Fibroblast of skin of abdomen (primary cell): ENCODE measurements at places on chromosomes 16 and 17.
A peak's percentile ranks its signal among the peaks of the same experiment; 100 is the strongest.

DNA sequence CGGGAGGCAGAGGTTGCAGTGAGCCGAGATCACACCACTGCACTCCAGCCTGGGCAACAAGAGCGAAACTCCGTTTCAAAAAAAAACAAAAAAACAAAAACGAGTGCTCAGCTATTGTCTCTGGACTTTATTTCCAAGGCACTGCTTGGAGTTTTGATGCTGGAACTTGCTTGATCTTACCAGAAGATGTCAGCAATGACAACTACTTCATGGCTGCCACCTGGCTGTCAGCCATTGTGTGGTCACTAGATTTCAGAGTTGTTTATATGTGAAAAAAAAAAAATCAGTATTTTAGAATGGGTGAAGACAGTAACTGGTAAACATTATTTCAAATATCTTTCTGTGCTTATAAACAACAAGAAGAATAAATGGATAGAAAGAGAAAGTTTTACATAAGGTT, 26.3 kb upstream of the OR4D1 start:
- no peak for DNase-seq

DNA sequence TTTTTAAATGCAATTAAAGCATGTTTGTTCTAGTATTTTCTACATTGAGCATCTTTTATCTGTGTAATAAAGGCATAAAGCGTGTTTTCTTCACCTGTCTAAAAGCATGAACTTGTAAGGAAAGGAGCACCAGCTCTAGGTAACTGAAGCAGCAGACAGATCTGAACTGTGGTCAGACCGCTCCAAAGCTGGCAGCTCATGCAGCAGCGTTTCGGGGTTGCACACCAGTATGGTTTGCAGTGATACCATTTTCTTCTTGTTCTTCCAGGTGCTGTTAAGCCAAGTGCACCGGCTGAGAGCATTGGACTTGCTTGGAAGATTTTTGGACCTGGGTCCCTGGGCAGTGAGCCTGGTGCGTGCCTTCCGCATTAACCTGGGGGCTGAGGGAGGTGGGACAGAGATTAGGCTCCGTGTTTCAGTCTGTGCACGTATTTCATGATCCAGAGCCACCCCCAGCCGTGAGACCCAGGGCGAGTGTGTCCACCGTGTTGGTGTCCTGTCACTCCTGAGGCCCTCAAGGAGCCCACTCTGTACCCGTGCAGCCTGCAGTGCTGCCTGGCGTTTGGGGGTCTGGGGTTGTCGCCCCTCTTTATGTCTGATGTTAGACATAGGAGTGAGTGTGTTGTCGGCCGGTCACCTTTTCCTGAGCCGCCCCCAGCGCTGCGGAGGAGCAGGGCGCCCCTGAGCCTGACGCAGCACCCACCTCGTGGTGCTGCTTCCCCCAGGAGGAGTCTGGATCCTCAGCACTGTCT, 136.3 kb upstream of the CHMP6 start:
- no peak for DNase-seq

GRCh38 chr16:66468321-66468965, 41.3 kb downstream of the BEAN1 start:
- no peak for DNase-seq

GRCh38 chr17:19546289-19547065, 12.8 kb downstream of the SLC47A1 start:
- no peak for DNase-seq

GRCh38 chr16:83633286-83633685, 174.5 kb upstream of the HSBP1 start:
- DNase-seq, result no peak

GRCh38 chr16:81693041-81693743, 85.9 kb upstream of the PLCG2 start:
- DNase-seq, result no peak

DNA sequence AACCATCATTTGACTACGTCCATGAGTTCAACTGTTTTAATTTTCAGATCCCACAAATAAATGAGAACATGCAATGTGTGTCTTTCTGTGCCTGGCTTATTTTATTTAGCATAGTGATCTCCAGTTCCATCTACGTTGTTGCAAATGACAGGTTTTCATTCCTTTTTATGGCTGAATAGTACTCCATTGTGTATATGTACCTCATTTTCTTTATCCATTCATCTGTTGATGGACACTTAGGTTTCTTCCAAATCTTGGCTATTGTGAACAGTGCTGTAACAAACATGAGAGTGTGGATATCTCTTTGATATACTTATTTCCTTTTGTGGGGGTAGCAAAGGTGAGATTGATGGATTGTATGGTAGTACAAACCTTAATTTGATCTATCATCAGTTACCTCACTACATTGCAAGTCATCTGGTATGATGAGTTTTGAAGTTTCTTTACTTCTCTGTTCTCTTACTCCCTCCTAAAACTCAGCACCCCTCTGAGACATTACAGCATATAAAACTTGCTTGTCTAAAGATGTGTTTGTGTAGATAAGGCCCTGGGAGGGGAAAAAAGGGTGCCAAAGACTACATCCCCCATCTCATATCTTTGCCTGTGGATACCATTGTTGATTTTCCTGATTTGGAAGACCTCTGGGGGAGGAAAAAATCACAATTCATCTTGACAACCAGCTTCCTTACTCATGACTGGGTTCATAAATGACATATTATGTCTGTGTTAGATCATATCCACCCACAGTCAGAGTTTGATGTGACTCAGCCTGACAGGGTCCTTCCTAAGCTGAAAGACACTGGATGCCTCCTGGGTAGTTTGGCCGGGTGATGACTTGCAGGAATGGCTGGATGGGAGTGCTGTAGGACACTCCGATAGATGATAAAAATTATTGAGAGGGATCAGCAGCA, 47.6 kb downstream of the ABCA9 start:
- DNase-seq, result peak; percentile 67

- peak; percentile 80 for DNase-seq
These were observed 152.6 kb downstream of the CYB561 start for GRCh38 chr17:63293323-63294075.

- DNase-seq, result no peak
These were observed 20.4 kb downstream of the MEAK7 start for GRCh38 chr16:84483882-84484565.

DNA sequence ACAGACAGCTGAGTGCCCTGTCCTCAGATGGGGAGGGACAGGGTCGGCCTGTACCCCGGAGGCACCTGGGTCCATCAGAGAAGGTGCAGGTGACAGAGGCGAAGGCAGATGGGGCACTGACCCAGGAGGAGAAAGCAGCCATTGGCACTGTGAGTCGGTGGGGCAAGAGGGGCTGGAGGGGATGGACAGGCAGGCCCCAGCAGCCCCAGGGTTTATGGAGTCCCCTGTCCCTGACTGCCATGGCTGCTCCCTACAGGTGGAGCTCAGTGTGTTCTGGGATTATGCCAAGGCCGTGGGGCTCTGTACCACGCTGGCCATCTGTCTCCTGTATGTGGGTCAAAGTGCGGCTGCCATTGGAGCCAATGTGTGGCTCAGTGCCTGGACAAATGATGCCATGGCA, 32.1 kb downstream of the ANKRD40 start:
- DNase-seq, result no peak

DNA sequence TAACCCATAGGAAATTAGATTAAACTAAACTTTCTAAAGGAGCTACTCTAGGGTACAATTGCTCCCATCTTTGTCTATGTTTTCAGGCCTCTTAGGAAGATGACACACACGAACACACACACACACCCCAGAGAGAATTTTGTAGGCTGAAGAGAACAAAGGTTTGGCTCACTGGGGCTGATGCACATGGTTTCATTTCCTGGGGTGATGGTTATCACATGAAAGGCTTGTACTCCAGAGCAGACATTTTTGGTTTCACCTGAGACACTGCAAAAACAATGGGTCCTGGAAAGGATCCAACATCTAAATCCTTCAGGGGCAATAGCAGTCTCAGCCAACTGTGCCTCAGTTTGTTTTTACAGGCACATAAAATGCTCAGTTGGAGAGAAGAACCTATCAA, 62.8 kb downstream of the GRB7 start:
- DNase-seq, result no peak

- DNase-seq, result no peak
These were observed 13.8 kb upstream of the WFIKKN1 start for GRCh38 chr16:616733-617586.

- DNase-seq, result no peak
These were observed 159.0 kb upstream of the MPHOSPH6 start for GRCh38 chr16:82328881-82329469.

GRCh38 chr17:77462553-77463497, 322.1 kb downstream of the SEC14L1 start:
- DNase-seq, result no peak

- no peak for DNase-seq
These were observed 7.3 kb upstream of the METRNL start for GRCh38 chr17:83071966-83072562.

- DNase-seq, result peak; percentile 65
These were observed 8.1 kb upstream of the CPNE2 start for GRCh38 chr16:57084257-57084770.

DNA sequence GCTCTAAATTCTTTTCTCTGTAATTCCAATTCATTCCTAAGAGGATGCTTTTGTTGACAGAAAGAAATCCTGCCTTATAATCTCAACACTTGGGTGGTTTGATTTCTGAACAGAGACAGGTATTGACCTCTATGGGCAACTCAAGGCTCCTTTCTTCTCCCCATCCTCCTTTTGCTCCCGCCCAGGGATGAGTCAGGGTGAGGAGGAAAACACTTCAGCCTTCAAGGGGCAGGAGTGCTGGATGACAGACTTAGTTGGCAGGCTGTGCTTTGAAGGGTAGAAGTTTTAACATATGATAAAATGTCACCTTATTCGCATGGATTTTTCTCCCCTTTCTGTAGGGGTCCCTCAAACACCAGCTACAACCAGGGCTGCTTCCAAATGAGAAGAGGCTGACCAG, 16.7 kb upstream of the TOM1L1 start:
- DNase-seq, result no peak

DNA sequence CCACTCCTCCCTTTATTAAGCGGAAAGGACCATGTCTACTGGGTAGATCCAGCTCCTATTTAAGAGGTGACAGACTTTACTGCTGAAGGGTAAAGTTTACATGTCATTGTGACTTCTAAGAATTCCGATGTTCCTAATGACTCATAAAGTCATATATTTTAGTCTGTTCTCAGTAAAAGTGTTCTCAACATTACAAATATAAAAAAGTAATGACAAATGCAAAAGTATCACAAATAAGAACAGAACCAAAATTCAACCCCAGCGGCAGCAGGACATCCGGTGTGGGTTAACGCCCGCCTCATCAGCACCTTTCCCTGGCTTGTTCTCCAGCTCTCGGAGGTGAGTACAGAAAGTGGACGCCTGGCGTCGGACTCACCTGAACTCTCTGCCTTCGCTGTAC, 6.8 kb downstream of the AXIN1 start:
- DNase-seq, result no peak

DNA sequence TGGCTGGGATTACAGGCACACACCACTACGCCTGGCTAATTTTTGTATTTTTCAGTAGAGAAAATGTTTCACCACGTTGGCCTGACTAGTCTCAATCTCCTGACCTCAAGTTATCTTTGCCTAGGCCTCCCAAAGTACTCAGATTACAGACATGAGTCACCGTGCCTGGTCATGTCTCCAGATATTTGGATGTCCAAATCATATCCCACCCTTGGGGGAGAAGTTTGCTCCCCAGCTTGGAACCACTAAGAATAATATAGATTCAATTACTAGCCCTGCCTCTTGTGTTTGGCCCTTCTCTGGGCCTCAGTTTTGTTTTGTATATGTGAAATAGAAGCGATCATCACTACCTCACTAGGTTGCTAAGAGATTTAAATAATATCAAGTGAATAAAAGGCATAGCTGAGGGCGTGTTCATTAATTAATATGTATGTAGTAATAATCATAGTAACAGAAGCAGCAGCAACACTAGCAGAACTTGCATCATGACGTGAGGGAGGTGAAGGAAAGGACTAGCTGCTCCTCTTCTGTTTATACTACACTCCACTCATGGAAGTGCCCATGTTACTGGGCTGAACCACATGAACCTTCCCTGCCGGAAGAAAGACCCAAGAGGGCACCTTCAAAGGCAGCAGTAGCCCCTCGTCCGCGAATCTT, 253.6 kb upstream of the XYLT1 start:
- DNase-seq, result peak; percentile 84

DNA sequence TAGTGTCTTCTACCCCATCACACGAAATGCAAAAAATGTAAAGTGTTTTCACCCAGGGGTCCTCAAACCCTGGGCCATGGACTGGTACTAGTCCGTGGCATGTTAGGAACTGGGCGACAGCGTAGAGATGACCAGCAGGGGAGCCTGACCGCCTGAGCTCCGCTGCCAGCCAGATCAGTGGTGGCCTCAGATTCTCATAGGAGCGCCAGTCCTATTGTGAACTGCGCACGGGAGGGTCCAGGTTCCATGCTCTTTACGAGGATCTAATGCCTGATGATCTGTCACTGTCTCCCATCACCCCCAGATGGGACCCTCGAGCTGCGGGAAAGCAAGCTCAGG, 4.5 kb downstream of the SCARF1 start:
- no peak for DNase-seq

DNA sequence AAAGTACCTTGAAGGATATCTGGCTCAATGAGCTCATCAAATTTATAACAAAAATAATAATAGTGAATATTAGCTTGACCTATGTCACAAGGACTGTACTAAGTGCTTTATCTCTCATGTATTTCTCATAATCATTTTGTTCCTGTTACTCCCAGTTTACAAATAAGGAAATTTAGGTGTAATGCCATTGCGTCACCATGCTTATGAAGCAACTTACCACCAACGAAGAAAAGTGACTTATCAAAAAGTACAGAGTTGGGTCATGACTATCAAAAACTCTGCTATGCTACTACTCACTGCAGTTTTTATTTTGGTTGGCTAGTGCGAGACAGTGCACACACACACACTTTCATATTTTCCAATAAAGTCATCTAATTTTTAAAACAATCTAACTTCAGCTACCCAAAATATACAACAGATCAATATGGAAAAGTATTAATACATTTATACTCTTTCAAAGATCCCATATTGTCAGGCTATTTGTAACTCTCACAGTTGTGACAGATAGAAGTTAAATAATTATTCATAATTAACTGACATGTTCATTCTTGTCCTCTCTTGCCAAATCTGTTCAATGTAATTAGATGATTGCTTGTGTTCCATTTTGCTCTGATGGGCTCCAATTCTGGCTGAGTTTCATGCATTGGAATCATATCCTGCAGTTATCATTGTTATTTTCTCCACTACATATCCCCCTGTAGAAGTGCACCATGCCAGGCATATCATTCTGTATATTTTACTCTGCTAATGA, 119.4 kb downstream of the KCNJ2 start:
- DNase-seq, result no peak

- DNase-seq, result no peak
These were observed 448.4 kb downstream of the HS3ST3B1 start for GRCh38 chr17:14749269-14749668.

GRCh38 chr17:73404246-73404645, 92.4 kb upstream of the CDC42EP4 start:
- no peak for DNase-seq
